ENCODE measurements at places on chromosomes 16 and 17. TPM values are rescaled to one million over a fixed set of nuclear protein-coding genes. Genes with fewer than 3 reads are reported as not detected.

GRCh38 chr17:76820561-76820960 lies 47.6 kb upstream of the MGAT5B start:
- no peak overlapping the region for H3K4me3 ChIP-seq
- no peak for DNase-seq
- no peak overlapping the region for H3K27ac ChIP-seq
- H3K4me1 ChIP-seq: no peaks in the 10 kb centered on the region

- H3K27me3 ChIP-seq: no peaks in the 10 kb centered on the region
- H3K4me1 ChIP-seq: no peaks in the 10 kb centered on the region
- H3K36me3 ChIP-seq: no peaks in the 10 kb centered on the region
- no peak for DNase-seq
- H3K4me3 ChIP-seq: no peak overlapping the region
Observed at GRCh38 chr16:22937169-22937568, 123.2 kb downstream of the HS3ST2 start.

DNA sequence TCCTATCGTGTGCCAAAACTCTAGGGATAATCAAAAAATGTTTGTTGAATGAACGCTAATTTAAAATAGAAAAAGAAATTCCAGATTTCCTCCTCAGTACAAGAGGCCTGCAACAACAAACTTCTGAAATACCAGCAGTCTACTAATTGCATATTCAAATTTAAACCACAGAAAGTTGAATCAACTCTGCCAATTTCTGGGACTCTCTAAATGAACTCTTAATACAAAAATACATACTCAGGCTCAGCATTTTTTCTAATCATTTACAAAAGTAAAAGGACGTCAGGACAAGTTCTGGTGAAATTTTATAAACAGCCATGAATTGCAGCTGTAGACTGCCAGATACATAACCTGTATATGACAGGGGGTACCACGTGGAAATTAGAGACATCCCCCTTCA lies 49.0 kb downstream of the KANSL1 start:
- no peaks in the 10 kb centered on the region for H3K36me3 ChIP-seq
- peaks cover 78% of the 10 kb centered on the region for H3K4me1 ChIP-seq
- no peak for DNase-seq
- no peak overlapping the region for H3K4me3 ChIP-seq
- H3K27me3 ChIP-seq: no peaks in the 10 kb centered on the region
- H3K27ac ChIP-seq: no peak overlapping the region

The WIPI1 gene
- polyA plus RNA-seq: 78.8 TPM

The TMC8 gene
- 2.1 TPM for polyA plus RNA-seq

DNA sequence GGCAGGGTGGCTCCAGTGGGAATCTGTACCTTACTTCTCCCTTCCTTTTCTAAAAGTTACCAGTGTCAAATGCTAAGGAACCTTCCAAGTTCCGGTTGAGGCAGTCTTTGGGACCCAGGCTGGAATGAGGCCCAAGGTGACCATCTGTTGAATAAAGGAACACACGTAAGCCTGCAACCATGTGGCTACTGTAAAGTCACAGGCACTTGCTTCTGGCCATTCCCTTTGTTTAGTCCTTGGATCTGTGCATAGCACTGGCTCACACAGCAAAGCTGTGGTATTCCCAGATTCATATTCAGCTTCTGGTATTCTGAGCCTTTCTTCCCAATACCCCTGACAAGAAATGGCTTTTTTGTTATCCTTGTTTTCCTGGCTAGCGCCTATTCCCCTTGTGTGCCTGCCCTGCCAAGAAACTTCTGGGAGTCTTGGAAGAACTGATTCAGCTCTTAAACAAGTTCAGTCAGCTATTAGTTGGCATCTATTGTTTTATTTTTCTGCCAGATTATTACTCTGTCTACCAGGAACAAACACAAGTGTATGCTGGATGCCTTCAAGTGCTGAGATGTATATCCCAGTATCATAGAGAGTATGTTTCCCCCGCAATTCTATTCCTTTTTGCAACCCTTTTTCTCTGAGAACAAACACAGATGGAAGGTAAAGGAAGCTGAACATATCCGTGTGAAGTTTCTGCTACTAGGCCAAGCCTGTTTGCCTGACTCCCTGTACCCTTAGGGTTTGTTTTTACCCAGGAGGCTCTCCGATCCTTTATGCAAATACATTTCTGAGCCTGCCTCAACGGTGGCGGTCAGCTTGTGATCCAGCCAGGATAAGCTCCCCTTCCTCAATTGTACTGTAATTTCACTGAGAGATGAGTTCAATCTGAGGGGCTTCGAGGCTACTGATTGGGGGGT lies 13.2 kb downstream of the TMEM238L start:
- no peaks in the 10 kb centered on the region for H3K27me3 ChIP-seq
- no peak overlapping the region for H3K4me3 ChIP-seq
- no peaks in the 10 kb centered on the region for H3K36me3 ChIP-seq
- H3K27ac ChIP-seq: no peak overlapping the region
- DNase-seq: no peak
- H3K4me1 ChIP-seq: no peaks in the 10 kb centered on the region

The SBK1 gene
- polyA plus RNA-seq: not detected

- H3K4me1 ChIP-seq: no peaks in the 10 kb centered on the region
- H3K27ac ChIP-seq: no peak overlapping the region
- no peak overlapping the region for H3K4me3 ChIP-seq
Observed at GRCh38 chr16:30084816-30085159, 6.9 kb downstream of the TBX6 start.

GRCh38 chr17:8728971-8729370 lies 15.7 kb downstream of the CCDC42 start:
- H3K27me3 ChIP-seq: no peaks in the 10 kb centered on the region
- H3K27ac ChIP-seq: no peak overlapping the region
- H3K4me3 ChIP-seq: no peak overlapping the region

The NT5M gene
- 0.92 TPM for polyA plus RNA-seq

The CIBAR2 gene
- polyA plus RNA-seq: not detected

DNA sequence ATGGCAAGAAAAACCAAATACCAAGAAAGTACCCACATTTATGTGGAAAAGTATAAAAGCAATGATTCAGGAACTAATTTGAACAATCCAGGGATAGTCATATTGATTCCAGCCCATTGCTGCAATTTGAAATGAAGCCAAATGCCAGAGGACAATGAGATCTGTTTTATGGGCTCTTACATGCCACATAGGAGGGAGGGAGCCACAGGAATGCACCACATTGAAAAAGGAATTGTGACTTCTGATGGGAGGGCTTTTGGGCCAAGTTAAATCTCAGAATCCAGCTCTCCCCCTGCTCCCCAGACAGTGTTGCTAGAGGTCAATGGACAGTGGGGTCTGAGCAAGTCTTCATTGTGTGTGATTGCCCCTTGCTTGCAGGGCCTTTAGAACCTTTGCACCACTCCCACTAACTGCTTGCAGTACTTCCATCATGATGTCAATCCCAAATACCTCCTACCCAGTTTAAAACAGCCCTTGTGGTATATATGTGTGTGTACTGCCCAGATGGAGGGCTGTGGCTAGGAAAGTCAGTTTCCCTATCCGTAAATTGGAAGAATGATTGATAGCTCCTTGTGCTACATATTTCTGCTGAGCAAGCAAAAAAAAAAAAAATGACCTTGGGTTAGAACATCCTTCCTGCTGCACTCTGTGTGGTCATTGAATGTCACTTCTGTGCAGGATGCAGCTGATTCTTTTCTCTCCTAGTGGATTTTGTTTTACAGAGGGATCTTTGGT lies 406.8 kb downstream of the UTP18 start:
- no peak for DNase-seq
- no peaks in the 10 kb centered on the region for H3K27me3 ChIP-seq
- no peak overlapping the region for H3K27ac ChIP-seq
- H3K4me1 ChIP-seq: no peaks in the 10 kb centered on the region
- H3K36me3 ChIP-seq: no peaks in the 10 kb centered on the region
- H3K4me3 ChIP-seq: no peak overlapping the region

DNA sequence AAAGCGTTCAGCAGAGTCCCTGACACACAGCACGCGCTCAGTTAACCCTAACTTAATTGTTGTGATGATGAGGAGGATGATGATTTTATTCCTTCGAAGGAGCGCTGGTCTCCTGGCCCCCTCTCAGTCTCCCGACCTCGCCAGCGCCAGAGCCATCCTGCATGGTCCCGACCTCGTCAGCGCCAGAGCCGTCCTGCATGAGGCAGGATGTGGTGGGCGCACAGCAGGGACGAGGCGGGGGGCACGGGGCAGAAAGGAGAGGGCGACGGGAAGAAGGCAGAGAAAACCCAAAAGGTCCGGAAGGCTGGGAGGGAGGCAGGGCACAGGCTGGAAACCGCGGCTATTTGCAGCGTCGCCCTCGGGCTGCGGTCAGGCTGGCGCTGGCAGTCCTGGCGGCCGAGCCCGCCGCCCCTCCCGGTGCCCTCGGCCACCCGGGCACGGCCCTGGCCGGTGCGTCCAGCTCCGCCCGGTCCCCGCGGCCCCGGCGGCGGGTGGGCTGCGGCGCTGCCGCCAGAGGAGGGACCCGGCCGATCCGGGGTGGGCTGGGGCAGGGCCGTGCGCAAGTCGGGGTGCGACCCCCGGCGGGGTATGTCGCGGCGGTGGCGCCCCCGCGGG lies 3.0 kb upstream of the TAC4 start:
- H3K27me3 ChIP-seq: no peaks in the 10 kb centered on the region
- no peak overlapping the region for H3K4me3 ChIP-seq

- no peaks in the 10 kb centered on the region for H3K4me1 ChIP-seq
- H3K4me3 ChIP-seq: no peak overlapping the region
- no peak for DNase-seq
- no peaks in the 10 kb centered on the region for H3K36me3 ChIP-seq
- H3K27me3 ChIP-seq: no peaks in the 10 kb centered on the region
- H3K27ac ChIP-seq: no peak overlapping the region
Observed at GRCh38 chr17:6796887-6797490, 21.0 kb downstream of the FBXO39 start.

The KRTAP16-1 gene
- not detected for polyA plus RNA-seq

The SYNRG gene
- 8.4 TPM for polyA plus RNA-seq

GRCh38 chr17:68433911-68434508 lies 23.3 kb downstream of the WIPI1 start:
- no peak for DNase-seq
- H3K27ac ChIP-seq: no peak overlapping the region
- peaks cover 3% of the 10 kb centered on the region for H3K4me1 ChIP-seq
- H3K27me3 ChIP-seq: no peaks in the 10 kb centered on the region
- H3K36me3 ChIP-seq: peaks cover 75% of the 10 kb centered on the region
